ENCODE measurements at places on chromosomes 1 and 21. TPM values are rescaled to one million over a fixed set of nuclear protein-coding genes. Genes with fewer than 3 reads are reported as not detected.
A peak's percentile ranks its signal among the peaks of the same experiment; 100 is the strongest.

DNA sequence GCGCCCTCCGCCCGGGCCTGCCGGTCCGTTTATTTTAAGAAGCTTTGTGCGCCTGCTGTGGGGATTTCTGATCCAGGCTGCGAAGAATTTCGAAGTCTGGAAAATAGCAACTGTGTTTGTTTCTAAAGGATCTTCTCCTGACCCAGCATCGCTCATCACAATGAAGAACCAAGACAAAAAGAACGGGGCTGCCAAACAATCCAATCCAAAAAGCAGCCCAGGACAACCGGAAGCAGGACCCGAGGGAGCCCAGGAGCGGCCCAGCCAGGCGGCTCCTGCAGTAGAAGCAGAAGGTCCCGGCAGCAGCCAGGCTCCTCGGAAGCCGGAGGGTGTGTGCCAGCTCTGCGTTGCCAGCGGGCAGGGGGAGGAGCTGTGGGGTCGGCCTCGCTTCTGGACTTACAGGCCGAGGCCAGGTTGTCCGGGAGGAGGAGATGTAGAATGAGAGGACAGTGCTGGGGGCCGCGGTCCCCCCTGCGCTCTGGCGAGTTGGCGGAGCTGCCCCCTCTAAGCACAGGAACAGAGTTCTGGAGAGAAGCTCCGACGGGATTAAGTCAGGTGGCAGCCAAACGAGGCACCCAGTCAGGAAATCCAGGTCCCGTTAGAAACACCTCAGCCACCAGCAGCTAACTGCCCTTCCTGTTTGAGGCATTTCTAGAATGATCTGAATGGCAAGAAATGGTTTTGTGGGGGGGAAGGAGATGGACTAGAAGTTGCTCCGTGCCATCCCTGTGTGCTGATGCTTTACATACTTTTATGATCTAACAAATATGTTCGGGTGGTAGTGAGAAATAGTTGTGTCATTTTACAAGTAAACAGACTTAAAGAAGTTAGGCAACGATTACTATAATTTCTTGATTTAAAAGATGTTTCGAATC is 948 bp downstream of the TXLNA start:
- H3K27me3 ChIP-seq: no peaks in the 10 kb centered on the region
- no peaks in the 10 kb centered on the region for H3K36me3 ChIP-seq
- peak; percentile 63 for DNase-seq
- peak overlapping the region; percentile 76 for H3K27ac ChIP-seq
- H3K4me1 ChIP-seq: peaks cover 16% of the 10 kb centered on the region

- DNase-seq: no peak
- no peaks in the 10 kb centered on the region for H3K4me1 ChIP-seq
- H3K27me3 ChIP-seq: no peaks in the 10 kb centered on the region
- H3K27ac ChIP-seq: no peak overlapping the region
- no peaks in the 10 kb centered on the region for H3K36me3 ChIP-seq
Observed at GRCh38 chr1:96388421-96389310, 332.9 kb upstream of the PTBP2 start.

GRCh38 chr1:185906186-185906585 is 172.0 kb downstream of the HMCN1 start:
- no peak overlapping the region for H3K4me3 ChIP-seq
- no peaks in the 10 kb centered on the region for H3K27me3 ChIP-seq
- DNase-seq: no peak
- peaks cover 7% of the 10 kb centered on the region for H3K4me1 ChIP-seq
- H3K36me3 ChIP-seq: no peaks in the 10 kb centered on the region

DNA sequence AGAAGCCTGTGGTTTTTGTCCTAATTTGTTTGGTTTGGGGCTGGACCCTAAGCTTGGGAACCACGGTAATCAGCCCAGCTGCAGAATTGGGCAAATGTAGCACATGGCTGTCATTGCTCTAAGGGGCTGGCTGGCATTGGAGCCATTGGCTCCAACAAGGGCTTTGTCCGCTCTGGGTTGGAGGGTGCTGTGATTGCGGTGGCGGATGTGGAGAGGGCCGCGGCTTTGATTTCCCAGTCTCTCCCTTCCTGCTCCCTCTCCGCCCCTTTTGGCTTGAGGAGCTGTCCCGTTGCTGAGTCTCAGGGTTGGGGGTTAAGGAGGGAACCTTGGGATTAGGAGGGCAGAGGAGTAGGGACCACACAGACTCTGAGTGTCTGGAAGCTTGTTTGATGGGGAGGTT is 91.7 kb upstream of the CD34 start:
- no peaks in the 10 kb centered on the region for H3K27me3 ChIP-seq
- no peak overlapping the region for H3K27ac ChIP-seq
- H3K4me1 ChIP-seq: no peaks in the 10 kb centered on the region
- H3K36me3 ChIP-seq: no peaks in the 10 kb centered on the region

DNA sequence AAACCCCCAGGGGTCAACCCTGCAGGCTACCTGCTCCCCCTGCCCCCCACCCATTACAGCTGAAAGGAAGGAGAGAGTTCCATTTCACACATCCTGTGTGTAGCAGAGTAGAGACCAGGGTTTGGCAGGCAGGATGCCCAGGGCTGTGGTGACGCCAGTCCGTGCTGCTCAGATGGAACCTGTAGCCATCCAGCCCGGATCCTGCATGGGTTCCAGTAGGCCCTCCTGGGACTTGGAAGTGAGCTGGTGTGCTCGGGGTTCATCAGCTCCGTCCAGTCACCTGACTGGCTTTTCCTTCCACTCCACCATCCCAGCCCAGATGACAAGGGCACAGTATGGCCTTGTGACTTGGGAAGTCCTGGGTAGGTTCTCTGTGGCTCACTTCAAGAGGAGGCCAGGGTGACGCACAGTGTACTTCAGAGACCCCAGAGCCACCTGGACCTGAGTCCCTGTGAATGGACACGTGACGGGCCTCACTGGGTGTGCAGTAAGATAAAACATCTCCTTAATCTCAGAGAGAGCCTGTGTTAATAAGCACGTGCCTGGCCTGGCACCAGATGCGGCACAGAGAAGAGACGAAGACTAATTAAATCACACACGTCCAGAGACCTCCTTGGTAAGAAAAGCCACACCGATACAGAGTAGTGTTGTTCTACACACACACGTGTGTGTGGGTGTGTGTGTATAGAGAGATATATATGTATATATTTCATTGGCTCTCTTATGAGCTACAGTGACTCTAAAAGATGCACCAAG is 16.0 kb downstream of the ITPKB start:
- no peak overlapping the region for H3K27ac ChIP-seq
- H3K4me1 ChIP-seq: peaks cover 56% of the 10 kb centered on the region
- no peak for DNase-seq
- H3K4me3 ChIP-seq: no peak overlapping the region
- no peaks in the 10 kb centered on the region for H3K27me3 ChIP-seq
- no peaks in the 10 kb centered on the region for H3K36me3 ChIP-seq

- H3K4me3 ChIP-seq: no peak overlapping the region
- peaks cover 30% of the 10 kb centered on the region for H3K4me1 ChIP-seq
- H3K27me3 ChIP-seq: no peaks in the 10 kb centered on the region
- no peaks in the 10 kb centered on the region for H3K36me3 ChIP-seq
- DNase-seq: peak; percentile 39
- peak overlapping the region; percentile 4 for H3K27ac ChIP-seq
Observed at GRCh38 chr1:38009088-38009840, 3.3 kb upstream of the UTP11 start.

Gene SPRR2E
- not detected for total RNA-seq

DNA sequence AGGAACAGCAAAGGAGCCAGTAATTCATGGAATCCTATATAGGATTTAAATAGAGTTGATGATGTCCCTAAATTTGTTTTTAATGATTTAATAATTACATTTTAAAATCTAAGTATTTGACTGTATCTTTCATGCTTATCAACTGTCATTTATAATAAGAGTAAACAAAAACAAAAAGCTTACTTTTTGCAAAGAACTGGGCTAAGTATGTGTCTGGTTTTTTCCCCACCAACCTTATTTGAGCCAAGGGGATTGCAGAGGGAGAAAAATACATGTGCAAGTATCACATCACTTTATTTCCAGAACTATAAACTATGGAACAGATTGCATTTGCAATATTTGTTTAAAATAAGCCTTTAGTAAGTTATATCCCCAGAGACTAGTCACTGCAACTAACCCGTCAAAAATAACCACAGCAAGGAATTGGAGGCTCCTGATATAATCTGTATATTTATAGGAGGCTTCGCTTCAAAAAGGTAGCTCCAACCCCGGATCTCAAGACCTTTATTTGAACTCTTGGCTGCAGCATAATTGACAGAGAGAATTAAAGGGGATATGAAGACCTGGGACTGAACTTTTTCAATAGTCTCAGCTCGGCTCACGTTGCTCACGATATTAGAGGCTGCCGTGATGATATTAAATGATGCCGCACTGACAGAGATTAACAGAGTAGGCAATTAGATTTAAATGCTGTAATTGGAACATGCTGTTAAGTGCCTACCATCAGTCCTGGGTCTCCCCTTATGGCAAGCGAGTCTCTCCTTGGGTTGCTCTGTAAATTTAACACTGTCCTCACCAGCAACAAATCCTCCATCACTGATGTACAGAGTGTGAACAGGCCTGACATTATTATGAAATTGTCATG is 329.1 kb upstream of the NFIA start:
- H3K4me1 ChIP-seq: no peaks in the 10 kb centered on the region
- no peak overlapping the region for H3K4me3 ChIP-seq
- no peak overlapping the region for H3K27ac ChIP-seq
- no peaks in the 10 kb centered on the region for H3K36me3 ChIP-seq

- H3K27ac ChIP-seq: no peak overlapping the region
- peaks cover 44% of the 10 kb centered on the region for H3K4me1 ChIP-seq
- no peak overlapping the region for H3K4me3 ChIP-seq
- H3K27me3 ChIP-seq: no peaks in the 10 kb centered on the region
- no peaks in the 10 kb centered on the region for H3K36me3 ChIP-seq
Observed at GRCh38 chr1:204096931-204097330, 24.0 kb downstream of the SOX13 start.

Gene CA6
- not detected for total RNA-seq
